ENCODE measurements at places on chromosomes 6 and 20.

- DNase-seq = no peak
Observed at GRCh38 chr20:40080041-40080652, 608.9 kb downstream of the MAFB start.

DNA sequence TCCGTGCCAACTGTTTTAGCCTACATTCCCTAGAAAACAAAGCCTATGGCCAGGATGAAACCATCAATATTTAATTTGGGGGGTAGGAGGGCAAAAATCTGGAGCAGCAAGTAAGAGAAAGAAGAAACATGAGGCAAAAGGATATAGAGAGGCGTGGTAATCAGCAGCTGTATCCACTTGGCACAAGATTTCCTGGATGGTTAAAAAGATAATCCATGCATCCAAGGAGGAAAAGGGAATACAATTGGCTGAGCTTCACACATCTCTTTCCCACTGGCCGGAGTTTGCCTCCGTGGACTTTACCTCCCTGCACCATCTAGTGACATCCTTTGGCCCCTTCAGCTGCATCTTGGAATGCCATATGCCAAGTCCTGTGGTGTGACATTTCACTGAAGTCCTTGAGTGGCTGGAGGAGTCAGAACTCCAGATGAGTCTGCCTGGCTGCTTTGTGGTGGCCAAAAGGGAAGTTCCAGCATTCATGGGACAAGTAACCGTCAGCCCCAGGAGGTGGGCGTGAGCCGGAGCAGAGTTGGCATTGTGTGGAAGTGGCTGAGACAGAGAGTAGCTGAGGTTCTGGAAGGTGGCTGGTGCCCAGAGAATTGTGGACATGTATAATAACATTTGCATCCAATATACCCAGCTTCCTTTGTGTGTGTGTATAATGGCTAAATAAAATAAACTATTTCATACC is 13.7 kb upstream of the TMX4 start:
- no peak for DNase-seq

DNA sequence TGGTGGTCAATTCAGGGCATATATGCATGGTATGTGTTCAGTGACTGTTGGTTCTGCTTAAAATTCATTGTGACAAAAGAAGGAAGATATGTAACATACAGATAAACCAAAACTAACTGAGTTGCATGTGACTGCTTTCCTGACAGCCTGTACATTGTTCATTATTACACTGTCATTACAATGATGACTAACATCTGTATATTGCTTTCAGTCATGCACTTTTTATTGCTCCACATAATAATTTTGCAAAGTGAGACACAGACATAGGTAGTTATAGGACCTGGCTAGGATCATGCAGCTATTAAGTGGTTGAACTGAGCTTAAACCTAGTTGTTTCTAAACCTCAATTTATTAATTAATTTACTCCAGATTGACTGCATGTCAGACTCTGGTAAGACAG is 703.2 kb downstream of the HDGFL1 start:
- DNase-seq = no peak

DNA sequence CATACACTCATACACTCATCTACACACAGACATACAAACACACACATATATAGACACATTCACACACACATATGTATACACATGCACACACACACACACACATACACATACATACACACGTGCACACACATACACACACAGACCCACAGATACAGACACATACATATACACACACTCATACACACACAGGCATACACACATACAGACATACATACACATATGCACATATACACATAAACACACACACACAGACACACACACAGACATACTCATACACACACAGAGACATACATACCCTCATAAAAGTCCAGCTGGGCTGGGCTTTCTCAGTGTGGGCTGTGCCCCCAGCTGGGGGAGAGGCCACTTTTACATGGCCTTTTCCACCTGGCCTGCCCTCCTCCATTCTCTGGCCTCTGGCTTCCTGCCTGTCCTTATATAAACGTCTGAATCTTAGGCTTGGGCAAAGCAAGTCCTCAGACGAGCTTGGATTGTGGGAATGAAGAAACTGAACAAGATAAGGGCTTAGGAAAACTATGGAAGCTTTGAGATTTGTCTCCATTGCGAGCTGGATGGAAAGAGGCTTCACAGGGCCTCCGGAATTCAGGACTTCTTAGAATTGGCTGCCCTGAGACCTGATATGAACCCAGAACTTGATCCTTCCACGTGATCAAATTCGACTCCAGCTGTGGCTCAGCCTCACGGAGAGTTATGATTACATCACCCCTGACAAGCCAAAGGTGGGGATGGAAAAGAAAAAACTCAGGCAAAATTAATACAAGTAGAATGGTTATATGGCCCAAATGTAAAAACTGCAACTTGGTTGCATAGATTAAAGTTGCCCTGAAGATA is 22.5 kb upstream of the CST3 start:
- DNase-seq = no peak

DNA sequence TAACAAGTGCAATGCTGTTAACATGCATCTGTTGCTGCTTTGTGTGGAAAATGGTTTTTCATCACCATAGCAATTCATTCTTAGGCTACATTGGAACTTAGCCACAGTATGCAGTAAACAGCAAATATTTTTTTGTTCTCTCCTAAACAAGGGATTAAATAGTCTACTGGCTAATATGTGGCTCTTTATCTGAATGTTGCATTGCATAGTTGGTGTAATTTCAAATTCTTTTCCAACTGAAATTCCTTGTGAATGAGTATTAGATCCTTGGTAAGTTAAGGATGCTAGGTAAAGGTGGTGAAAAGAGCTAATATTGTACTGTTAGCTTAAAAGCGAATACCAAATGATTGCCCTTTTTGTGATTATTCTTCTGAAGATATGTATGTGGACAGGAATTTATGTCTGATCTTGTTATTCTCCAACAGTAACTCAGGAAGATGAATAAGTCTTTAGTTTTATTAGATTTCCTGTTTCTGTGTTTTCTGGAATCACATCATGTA is 958 bp downstream of the MLIP start:
- DNase-seq = no peak

- peak; percentile 70 for DNase-seq
Observed at GRCh38 chr6:154962753-154963152, 32.4 kb upstream of the TIAM2 start.

DNA sequence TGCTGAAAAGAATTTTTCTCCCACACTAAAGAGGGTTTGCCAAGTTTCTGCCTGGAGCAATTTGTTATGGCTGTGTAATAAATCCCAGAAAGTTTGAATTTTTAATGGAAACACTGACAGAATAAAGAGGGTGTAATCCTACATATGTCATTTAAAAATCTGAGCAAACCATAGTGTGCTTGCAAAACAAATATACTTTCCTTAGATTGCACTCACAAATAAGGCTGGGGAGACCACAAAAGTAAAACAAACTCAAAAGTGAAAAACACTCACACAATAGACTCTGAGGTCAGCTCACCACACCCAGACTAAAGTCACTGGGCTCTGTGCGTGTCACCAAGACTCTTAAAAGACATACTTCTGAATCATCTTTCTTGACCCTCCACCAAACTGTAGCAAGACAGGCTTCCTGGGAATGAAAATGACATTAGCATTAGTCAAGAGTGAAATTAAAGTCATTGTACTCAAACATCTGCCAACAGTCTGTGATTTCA is 4.8 kb upstream of the ATXN1 start:
- DNase-seq = peak; percentile 97

DNA sequence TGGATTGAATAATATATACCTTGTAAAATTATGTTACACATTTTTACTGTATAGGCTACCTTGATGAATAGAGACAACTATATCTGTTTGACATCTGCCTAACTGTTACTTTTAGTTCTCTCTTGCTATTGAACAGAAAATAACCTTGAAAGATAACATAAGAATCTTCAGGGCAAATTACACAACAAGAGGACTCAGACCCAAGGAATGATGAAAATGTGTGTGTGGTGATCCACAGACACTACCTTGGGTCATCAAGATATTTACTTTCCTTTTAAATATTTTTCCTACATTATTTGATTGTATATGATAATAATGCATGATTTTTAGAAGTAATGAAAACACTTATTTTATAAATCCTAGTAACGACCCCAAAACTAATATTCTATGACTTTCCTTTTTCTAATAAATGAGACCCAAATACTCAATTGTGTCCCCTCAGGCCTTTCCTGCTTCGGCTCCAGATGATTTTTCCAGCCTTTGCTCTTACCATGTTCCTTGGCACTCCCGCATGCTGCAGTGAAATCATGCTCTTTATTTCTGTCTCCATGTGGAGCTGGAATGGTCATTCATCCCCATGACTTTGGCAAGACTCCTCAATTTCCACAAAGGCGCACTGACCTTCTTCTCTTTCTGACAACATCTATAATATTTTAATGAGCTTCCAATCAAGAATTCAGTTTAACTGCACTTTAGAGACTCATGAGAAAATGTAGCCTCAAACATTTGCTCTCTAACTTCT is 187.6 kb downstream of the EPM2A start:
- peak; percentile 60 for DNase-seq

- no peak for DNase-seq
Observed at GRCh38 chr6:144194293-144194810, 44.0 kb downstream of the STX11 start.

DNA sequence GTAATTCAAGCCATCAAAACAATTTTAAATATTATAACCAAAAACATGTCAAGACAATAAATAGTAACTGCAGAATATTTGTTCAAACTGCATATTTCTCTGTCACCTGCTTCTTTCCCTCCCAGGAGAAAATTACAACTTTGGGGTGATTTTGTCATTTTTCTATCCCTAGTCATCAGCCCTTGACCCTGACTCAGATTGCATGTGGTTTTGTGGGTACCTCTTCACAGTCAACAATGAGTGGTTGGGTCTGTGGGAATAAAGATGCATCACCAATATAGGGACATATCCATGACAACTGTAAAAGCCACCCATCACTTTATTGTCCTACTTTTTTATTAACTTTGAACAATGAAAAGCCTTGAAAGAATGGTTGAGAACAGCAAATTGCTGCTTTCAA is 7.3 kb downstream of the COL10A1 start:
- DNase-seq = peak; percentile 54

DNA sequence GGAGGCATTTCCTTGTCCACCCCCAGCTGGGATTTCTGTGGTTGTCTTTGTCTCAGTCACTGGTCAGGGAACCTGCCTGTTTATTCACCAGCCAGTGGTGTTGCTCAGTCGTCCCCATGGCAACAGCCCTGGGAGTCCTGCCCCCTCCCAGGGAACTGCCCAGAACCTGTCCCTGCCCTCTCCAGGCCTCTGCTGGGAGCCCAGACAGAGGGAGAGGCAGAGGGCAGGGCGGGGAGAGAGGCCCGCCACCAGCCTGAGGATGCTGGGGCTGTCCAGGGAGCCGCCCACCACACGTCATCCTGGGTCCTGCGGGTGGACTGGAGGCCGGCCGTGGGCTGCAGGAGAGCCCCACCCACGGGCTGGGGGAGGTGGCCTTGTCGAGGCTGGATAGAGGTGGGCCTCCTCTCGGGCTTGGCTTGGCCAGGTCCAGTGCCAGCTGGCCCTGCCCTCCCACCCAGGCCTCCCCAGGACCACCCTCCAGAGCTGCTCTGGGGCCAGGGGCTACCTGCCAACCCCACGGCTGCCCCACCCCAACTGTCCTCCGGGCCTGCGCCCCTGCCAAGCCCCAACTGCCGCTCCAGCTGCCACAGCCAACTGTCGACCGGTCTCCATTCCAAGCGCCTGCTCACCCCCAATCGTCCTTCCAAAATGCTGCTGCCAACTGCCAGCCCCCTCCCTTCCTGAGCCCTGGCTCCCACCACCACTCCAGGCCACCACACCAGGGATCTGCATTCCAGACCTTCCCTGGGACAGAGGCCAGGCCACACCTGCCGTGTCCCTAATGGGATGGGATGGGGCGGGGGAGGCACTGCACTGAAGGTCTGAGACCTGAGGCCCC is 4.2 kb upstream of the ZBTB46 start:
- peak; percentile 99 for DNase-seq

DNA sequence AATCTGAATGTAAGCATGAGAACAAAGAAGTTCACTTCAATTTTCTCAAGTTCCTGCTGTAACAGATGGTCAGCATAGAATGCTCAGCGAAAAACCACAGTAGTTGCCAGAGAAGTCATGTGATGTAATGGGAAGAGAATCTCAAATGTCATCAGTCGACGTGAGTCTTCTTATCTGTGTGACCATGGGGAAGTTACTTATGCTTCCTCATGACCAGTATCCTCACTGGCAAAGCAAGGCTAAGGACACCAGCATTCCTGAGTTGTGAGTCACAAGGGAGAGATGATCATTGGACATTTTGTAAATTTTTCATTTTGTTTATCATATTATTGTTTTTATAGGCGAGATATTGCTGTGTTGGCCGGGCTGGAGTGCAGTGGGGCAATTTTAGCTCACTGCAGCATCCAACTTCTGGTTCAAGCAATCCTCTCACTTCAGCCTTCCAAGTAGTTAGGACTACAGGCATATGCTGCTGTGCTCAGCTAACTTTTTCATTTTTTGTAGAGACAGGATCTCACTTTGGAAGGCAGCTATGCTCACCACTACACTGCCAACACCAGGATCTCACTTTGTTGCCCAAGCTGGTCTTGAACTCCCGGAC is 21.9 kb downstream of the SGK1 start:
- peak; percentile 100 for DNase-seq

GRCh38 chr20:60535211-60535610 is 577.0 kb downstream of the CDH26 start:
- no peak for DNase-seq

DNA sequence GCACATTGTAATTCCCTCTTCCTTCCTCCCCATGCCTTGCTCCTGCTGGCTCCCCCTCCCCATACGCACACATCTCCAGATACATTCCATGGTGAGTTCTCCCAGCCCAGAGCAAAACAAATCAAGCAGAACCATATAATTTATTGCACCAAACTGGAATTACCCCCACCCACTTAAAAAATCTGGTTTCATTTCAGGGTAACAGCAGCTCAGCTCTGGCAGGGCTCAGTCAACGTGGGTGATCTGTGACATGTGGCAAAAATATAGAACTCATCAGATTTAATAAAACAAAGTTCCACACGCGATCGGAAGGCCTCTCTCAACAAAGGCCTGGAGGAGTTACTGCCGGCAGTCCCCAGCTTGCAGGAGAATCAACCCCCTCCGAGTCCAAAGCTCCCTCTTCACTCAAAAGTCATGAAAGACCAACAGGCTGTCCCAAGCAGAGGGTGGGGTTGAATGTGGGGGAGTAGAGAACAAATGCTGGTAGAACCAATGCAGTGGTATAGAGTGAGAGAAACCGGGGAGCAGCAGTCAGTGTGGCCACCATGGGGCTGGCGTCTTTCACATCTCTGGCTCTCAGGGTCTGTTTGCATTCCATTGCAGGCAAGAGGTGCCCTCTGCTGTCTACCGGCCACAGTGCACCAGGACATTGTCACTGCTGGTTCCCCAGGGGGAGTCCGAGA is 323.3 kb upstream of the NT5E start:
- DNase-seq = peak; percentile 47

GRCh38 chr6:137286916-137287315 is 67.7 kb upstream of the IFNGR1 start:
- no peak for DNase-seq

GRCh38 chr6:132934496-132934895 is 120.1 kb downstream of the RPS12 start:
- no peak for DNase-seq

GRCh38 chr6:164072240-164072666 is 657.7 kb downstream of the QKI start:
- no peak for DNase-seq

- no peak for DNase-seq
Observed at GRCh38 chr20:60331688-60332300, 373.6 kb downstream of the CDH26 start.
